ENCODE measurements at places on chromosomes 4 and X. TPM values are rescaled to one million over a fixed set of nuclear protein-coding genes. Genes with fewer than 3 reads are reported as not detected.

- DNase-seq: no peak
Measured at GRCh38 chr4:149983931-149984330, 94.3 kb upstream of the DCLK2 start.

- peak; percentile 5 for DNase-seq
Measured at GRCh38 chr4:122873821-122874593, 47.4 kb downstream of the FGF2 start.

GRCh38 chr4:128854433-128854832 lies 44.9 kb downstream of the JADE1 start:
- no peak for DNase-seq

GRCh38 chrX:53082773-53083616 lies 828 bp downstream of the TSPYL2 start:
- no peak for DNase-seq

GRCh38 chr4:56971383-56971782 lies 6.0 kb downstream of the NOA1 start:
- DNase-seq: no peak

The USP51 gene
- total RNA-seq: not detected

The RBM10 gene
- total RNA-seq: 41.6 TPM

The SCML2 gene
- 7.6 TPM for total RNA-seq

The APELA gene
- total RNA-seq: not detected

DNA sequence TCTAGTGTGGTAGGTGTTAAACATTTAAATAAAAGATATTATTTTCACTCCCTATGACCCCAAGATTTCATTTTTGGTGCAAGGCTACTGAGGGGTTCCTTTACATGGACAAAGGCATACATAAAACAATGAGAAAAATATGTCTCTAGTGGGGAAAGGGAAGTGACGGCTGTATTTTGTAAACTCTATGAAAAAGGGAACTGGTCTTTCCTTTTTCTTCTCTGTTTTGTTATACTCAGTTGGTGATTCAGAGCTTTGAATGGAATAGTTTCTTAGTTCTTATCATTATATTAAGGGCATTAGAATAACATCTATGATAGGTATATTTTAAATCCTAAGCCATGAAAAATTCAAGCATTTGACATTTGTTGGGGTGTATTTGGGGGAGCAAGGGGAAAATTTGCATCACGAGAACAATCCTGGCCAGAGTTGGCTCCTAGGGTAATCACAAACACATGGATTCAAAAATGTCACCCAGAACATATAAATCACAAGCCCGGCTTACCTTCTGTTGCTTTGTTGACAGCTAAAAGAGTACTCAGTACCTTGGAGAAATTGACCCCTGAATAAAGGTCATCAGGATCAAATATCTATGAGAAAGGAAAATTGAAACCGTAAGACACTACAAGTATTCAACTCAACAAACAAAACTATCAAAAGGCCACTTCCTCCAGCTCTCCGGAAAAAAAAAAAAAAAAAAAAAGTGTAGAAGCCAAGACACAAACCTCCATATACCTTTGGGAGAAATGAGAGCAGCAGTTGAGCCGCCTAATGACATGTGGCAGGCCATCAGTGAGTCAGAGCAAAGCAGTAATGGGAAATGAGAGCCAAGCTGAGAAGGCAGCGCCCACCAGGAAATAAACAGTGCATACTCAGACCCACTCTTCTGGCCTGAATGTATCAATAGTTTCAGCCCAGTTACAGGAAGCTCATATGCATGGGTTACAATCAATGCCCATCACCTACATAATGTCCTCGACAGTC lies 33.4 kb downstream of the ARHGEF6 start:
- DNase-seq: no peak

The IQSEC2 gene
- total RNA-seq: 0.17 TPM

DNA sequence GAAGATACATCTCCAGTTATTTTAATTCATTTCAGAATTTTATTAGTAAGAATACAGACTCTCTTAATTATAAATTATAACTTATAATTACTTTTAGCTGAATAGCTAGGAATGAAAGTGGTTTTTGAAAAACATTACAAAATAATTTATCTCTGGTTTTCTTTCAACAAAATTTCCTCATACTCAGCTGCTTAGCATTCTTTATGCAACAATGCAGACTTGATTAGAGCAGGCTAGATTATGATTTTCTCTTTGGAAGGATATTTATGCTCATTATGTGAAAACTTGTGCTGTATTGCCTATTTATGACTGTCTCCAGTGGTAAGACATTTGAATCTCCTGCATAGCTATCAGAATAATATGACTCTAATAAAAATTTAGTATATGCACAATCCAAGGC lies 2023.7 kb downstream of the C4orf33 start:
- DNase-seq: no peak

GRCh38 chrX:50469206-50469605 lies 1.4 kb downstream of the DGKK start:
- DNase-seq: no peak

DNA sequence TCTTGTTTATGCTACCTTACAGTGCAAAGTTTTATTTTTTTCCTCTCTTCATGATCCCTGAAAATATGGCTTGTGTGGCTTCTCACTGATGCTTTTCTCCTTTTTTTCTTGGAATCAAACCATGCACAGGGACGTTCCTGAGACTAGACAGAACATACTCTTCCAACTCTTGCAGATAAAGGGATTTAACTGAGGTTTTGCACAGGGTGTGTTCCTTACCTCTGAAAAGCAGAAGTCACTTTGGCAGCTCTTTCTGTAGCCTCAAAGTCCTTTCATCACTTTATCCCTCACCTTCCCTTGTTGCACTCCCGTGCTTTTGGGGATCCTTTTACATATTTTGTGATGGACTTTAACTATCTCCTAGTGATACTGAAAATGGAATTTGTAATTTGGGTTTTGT lies 300.1 kb downstream of the SPRY1 start:
- DNase-seq: no peak

- DNase-seq: no peak
Measured at GRCh38 chrX:2933125-2933900, 4.2 kb upstream of the ARSD start.

The SYNPO2 gene
- not detected for total RNA-seq

GRCh38 chrX:42948723-42949657 lies 171.0 kb upstream of the PPP1R2C start:
- no peak for DNase-seq

The RHOXF1 gene
- not detected for total RNA-seq

The TLR3 gene
- 0.07 TPM for total RNA-seq
